ENCODE measurements at places on chromosomes 2 and 18. TPM values are rescaled to one million over a fixed set of nuclear protein-coding genes. Genes with fewer than 3 reads are reported as not detected.

DNA sequence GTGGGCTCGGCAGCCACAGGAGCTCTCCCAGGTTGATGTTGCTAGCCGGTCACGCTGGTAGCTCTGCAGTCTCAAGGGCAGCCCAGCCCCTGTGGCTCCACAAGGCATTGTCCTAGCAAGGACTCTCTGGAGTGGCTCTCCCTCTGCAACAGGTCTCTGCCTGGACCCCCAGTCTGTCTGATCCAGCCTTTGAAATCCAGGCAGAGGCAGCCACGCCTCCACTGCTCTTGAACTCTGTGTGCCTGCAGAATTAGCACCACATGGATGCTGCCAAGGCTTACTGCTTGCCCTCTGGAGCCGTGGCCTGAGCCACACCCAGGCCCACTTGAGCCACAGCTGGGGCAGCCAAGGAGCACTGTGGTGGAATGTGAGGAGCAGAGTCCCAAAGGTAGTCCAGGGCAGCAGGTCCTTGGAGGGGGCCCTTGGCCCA is 43.0 kb upstream of the FAHD2A start:
- H3K27ac ChIP-seq: no peak overlapping the region
- H3K27me3 ChIP-seq: no peaks in the 10 kb centered on the region
- no peaks in the 10 kb centered on the region for H3K4me1 ChIP-seq
- H3K4me3 ChIP-seq: no peak overlapping the region

DNA sequence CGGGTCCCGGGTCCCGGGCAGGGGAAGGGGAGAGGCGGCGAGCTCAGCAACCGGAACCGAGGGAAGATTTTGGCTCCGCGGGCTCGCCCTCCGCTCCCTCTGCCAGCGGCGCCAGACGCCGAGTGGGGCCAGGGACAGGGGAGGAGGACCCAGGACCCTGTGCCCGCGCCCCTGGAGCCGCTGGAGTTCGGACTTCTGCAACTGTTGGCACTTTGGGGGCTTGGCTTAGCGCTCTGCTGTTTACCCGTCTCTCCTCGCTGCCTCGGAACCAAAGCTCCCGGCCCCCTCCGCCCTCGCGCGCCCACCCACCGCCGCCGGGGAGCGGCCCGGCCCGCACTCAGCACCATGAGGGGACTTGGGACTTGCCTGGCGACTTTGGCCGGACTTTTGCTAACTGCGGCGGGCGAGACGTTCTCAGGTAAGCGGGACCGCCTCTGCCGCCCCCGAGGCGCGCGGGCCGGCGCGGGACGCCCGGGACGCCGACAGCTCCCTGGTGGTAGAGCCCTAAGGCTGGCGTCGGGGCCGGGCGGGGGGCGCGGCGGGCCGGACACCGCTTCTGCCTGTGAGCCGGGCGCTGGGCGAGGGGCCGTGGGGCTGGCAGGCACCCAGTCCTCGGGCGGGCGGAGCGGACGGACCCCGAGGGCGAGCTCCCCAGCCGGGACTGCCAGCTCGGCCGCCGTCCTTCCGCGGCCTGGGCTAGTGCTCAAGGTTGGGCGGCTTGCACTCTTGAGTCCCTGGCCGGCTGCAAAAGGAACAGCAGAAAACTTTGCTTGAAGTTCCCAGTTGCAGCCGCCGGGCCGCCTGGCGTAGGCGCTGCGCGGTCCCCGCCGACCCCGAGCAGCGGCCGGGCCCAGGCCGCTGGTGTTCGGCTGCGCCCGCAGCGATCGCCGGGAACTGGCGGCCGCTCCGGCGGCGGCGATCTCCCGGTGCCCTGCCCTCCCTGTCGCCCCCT is 634 bp downstream of the PTPRM start:
- H3K27me3 ChIP-seq: no peaks in the 10 kb centered on the region
- H3K27ac ChIP-seq: peak overlapping the region; percentile 92
- peak overlapping the region; percentile 85 for H3K4me3 ChIP-seq
- no peaks in the 10 kb centered on the region for H3K36me3 ChIP-seq

The PRKAG3 gene
- not detected for total RNA-seq

GRCh38 chr2:88658326-88658725 is 31.1 kb upstream of the EIF2AK3 start:
- no peak overlapping the region for H3K4me3 ChIP-seq
- no peak overlapping the region for H3K27ac ChIP-seq
- DNase-seq: no peak
- H3K4me1 ChIP-seq: peaks cover 5% of the 10 kb centered on the region
- H3K27me3 ChIP-seq: no peaks in the 10 kb centered on the region

DNA sequence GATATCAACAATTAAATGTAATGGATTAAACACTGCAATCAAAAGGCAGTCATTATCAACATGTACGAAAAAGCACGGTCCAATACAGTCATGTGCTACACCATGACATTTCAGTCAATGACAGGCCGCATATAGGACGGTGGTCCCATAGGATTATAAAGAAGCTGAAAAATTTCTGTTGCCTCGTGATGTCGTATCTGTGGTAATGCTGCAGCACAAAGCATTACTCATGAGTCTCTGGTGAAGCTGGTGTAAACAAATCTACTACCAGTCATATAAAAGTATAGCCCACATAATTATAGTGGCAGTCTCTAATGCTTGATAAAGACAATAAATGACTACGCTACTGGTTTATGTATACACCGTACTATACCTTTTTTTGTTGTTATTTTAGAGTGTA is 58.4 kb downstream of the RABL2A start:
- no peaks in the 10 kb centered on the region for H3K4me1 ChIP-seq
- H3K36me3 ChIP-seq: no peaks in the 10 kb centered on the region
- no peak overlapping the region for H3K4me3 ChIP-seq

DNA sequence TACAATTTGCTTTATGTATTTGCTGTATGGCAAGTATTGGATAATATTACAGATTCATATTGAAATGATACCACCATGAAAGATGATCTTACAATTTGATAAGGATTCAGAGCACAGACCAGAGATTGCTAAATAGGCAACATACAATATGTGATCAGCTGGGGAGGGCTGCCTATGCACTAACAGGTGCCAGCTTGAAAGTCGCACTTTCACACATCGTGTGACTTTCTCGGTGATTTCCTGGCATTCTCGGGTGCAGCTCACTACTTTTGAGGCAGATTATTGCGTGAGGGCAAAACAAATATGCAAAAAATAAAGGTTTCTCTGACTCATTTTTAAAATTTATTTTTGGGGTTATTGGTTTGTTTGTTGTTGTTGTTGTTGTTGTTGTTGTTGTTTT is 36.0 kb downstream of the RBMS1 start:
- no peaks in the 10 kb centered on the region for H3K36me3 ChIP-seq
- peaks cover 27% of the 10 kb centered on the region for H3K4me1 ChIP-seq
- no peak overlapping the region for H3K27ac ChIP-seq
- DNase-seq: no peak
- H3K4me3 ChIP-seq: no peak overlapping the region

GRCh38 chr2:14513903-14514302 is 118.6 kb upstream of the LRATD1 start:
- no peaks in the 10 kb centered on the region for H3K36me3 ChIP-seq
- H3K27ac ChIP-seq: no peak overlapping the region
- no peak for DNase-seq
- no peak overlapping the region for H3K4me3 ChIP-seq
- no peaks in the 10 kb centered on the region for H3K27me3 ChIP-seq

Measured in upper lobe of right lung (tissue), 1 donor.